Activated B cell treated with CpG ODN at 0.5 μM for 24 hours (primary cell): ENCODE measurements at places on chromosomes 2 and 18. TPM values are rescaled to one million over a fixed set of nuclear protein-coding genes. Genes with fewer than 3 reads are reported as not detected.

DNA sequence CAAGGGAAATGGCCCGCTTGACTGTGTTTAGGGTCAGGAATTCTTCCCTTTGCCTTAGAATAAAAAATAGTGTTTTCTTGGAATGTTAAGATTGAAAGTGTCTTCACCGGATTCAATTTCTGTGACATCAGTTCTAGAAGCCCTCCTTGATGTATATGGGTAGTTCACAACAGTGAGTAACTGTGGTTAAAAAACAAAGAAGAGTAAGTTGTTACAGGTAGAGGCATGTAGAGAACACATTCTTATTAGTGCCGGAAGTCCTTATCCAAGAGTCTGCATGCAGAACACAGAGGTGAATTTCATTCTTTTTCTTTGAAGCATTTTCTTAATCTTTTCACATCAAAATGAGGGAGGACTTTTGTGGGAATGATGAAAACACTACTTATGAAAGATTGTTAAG, 105.5 kb downstream of the FMNL2 start:
- DNase-seq: no peak
- no peaks in the 10 kb centered on the region for H3K36me3 ChIP-seq
- H3K4me1 ChIP-seq: peaks cover 4% of the 10 kb centered on the region
- no peaks in the 10 kb centered on the region for H3K27me3 ChIP-seq
- H3K27ac ChIP-seq: no peak overlapping the region

DNA sequence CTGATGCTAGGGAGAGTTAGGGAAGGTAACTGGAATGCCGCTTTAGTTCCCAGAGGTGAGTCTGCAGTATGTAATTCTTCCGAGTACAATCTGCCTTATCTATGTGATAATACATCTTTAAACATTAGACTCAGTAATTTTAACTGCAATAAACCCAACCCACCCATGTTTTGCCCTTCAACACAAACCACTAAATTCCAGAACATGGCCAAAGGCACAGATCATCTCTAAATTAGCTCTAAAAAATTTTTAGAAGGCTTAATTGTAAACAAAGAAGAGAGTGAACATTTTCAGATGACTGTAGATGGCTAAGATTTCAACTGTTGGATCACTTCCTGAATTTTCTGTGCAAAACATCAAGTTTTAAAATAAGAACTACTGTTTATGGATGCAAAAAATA, 488.7 kb upstream of the ID2 start:
- H3K4me1 ChIP-seq: no peaks in the 10 kb centered on the region
- no peak overlapping the region for H3K4me3 ChIP-seq
- H3K27me3 ChIP-seq: peaks cover 14% of the 10 kb centered on the region
- DNase-seq: no peak
- H3K36me3 ChIP-seq: no peaks in the 10 kb centered on the region
- no peak overlapping the region for H3K27ac ChIP-seq

- no peaks in the 10 kb centered on the region for H3K36me3 ChIP-seq
- H3K27ac ChIP-seq: peak overlapping the region; percentile 33
- H3K4me1 ChIP-seq: peaks cover 66% of the 10 kb centered on the region
- no peak for DNase-seq
- H3K4me3 ChIP-seq: no peak overlapping the region
Measured at GRCh38 chr2:68420254-68420910, 46.7 kb downstream of the FBXO48 start.

DNA sequence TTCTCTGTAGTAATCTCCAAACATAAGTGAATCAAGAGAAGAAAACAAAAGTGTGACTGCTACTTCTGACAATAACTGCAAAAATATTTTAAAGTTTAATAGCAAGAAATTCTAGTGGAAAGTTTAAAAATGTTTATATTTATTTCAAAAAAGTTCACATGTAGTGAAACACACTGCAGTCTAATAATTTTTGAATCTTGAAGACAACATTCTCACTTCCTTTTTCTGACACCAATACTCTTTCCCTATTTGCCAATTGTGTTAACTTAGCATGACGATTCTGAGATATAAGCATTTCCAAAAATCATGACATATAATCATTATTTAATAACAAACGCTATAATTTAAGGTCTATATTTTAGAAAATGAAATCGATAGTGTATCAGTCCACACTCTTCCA, 429.1 kb upstream of the PKDCC start:
- no peaks in the 10 kb centered on the region for H3K4me1 ChIP-seq
- H3K36me3 ChIP-seq: no peaks in the 10 kb centered on the region
- no peak for DNase-seq
- H3K27ac ChIP-seq: no peak overlapping the region

DNA sequence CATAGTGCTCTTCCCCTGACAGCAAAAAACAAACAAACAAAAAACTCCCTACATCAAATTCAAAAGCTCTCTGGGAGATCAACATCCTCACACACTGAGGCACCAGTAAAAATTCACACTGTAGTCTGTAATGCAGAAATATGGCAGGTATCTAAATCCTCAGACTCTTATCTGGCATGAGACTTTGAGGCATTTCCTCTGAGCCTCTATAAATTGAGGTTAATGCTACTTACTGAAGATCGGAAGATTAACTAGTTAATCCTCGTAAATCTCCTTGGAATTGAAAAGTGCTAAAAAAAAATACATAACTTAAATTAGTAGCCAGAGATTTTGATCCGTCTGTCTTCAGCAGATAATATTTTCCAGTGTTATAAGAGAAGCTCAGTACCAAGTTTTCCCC, 65.0 kb downstream of the AP1S3 start:
- no peak overlapping the region for H3K27ac ChIP-seq
- no peaks in the 10 kb centered on the region for H3K27me3 ChIP-seq
- H3K36me3 ChIP-seq: peaks cover 76% of the 10 kb centered on the region
- no peak overlapping the region for H3K4me3 ChIP-seq

DNA sequence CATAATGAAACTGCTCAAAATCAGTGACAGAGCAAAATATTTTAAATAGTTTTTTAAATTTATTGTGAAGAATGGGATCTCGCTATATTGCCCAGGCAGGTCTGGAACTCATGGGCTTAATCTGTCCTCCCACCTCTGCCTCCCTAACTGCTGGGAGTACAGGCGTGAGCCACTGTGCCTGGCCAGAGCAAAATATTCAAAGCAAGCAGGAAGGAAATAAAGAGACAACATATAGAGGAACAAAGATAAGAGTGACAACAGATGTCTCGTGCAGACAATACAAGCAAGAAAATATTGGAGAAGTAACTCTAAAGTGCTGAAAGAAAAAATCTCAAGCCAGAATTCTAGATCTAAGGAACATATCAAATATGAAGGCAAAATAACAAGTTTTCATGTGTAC, 5.0 kb upstream of the SCLY start:
- no peak overlapping the region for H3K4me3 ChIP-seq
- no peak overlapping the region for H3K27ac ChIP-seq
- DNase-seq: no peak
- no peaks in the 10 kb centered on the region for H3K36me3 ChIP-seq

DNA sequence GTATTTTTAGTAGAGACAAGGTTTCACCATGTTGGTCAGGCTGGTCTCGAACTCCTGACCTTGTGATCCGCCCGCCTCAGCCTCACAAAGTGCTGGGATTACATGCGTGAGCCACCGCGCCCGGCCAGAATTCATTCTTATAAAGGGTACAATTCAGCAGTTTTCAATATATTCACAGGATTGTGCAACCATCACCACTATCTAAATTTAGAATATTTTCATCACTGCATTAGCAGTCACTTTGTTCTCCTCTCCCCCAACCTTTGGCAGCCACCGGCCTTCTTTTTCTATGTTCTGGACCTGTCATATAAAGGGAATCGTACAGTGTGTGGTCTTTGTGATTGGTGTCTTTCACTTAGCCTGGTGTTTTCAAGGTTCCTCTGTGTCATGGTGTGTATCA, 40.7 kb downstream of the TCF7L1 start:
- H3K27ac ChIP-seq: no peak overlapping the region
- H3K4me3 ChIP-seq: no peak overlapping the region
- H3K4me1 ChIP-seq: no peaks in the 10 kb centered on the region
- H3K36me3 ChIP-seq: no peaks in the 10 kb centered on the region

- peaks cover 48% of the 10 kb centered on the region for H3K36me3 ChIP-seq
- no peak for DNase-seq
- H3K27ac ChIP-seq: peak overlapping the region; percentile 95
- H3K4me1 ChIP-seq: peaks cover 61% of the 10 kb centered on the region
- H3K4me3 ChIP-seq: peak overlapping the region; percentile 61
Measured at GRCh38 chr2:233519787-233520611, 46.6 kb downstream of the USP40 start.

- no peak for DNase-seq
- H3K27me3 ChIP-seq: peaks cover 5% of the 10 kb centered on the region
- no peaks in the 10 kb centered on the region for H3K36me3 ChIP-seq
- peaks cover 21% of the 10 kb centered on the region for H3K4me1 ChIP-seq
Measured at GRCh38 chr2:60565472-60565871, 12.0 kb upstream of the BCL11A start.

DNA sequence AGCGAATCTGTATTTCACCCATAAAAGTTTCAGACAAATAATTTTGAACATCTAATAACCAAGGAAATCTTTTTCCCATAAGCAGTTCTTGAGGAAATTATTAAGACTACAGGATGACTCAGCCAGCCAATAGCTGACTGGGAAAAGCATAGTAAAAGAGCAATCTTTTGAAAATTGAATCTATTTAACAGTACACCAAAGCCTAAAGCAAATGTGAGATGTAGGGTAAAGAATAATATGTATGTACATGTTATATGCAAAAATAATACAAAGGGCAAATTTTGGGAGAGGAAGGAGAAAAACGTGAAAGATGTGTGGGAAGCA, 12.6 kb upstream of the KDSR start:
- peaks cover 8% of the 10 kb centered on the region for H3K4me1 ChIP-seq
- H3K27me3 ChIP-seq: no peaks in the 10 kb centered on the region
- H3K4me3 ChIP-seq: no peak overlapping the region
- no peak for DNase-seq

GRCh38 chr18:62988471-62988870, 273.1 kb downstream of the PHLPP1 start:
- H3K4me1 ChIP-seq: no peaks in the 10 kb centered on the region
- H3K27me3 ChIP-seq: peaks cover 5% of the 10 kb centered on the region
- no peak overlapping the region for H3K27ac ChIP-seq
- no peak for DNase-seq

- H3K27me3 ChIP-seq: peaks cover 15% of the 10 kb centered on the region
- H3K4me3 ChIP-seq: no peak overlapping the region
- no peaks in the 10 kb centered on the region for H3K4me1 ChIP-seq
Measured at GRCh38 chr2:119734047-119734446, 25.7 kb upstream of the PTPN4 start.

DNA sequence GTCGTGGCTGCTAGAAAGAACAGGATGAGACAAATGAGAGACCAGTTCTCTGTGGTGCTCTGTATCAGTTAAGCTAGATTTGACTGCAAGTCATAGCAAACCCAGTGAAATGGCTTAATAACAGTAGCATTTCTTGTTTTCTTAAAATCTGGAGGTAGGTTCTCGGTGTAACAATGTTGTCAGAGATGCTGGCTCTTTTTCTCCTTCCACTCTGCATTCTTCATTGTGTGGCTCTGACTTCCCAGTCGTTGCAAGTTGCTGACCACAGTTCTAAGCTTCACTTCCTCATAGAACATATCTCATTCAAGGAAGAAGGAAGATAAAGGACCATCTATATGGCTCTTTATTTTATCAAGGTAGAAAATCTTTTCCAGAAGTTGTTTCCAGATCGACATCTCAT, 7.9 kb upstream of the CKAP2L start:
- H3K4me3 ChIP-seq: no peak overlapping the region
- no peak overlapping the region for H3K27ac ChIP-seq
- peaks cover 2% of the 10 kb centered on the region for H3K36me3 ChIP-seq
- no peak for DNase-seq

- H3K27me3 ChIP-seq: peaks cover 3% of the 10 kb centered on the region
- H3K36me3 ChIP-seq: no peaks in the 10 kb centered on the region
- H3K4me1 ChIP-seq: peaks cover 21% of the 10 kb centered on the region
- no peak overlapping the region for H3K4me3 ChIP-seq
- DNase-seq: no peak
- no peak overlapping the region for H3K27ac ChIP-seq
Measured at GRCh38 chr2:7010391-7011054, 93.3 kb downstream of the RNF144A start.

DNA sequence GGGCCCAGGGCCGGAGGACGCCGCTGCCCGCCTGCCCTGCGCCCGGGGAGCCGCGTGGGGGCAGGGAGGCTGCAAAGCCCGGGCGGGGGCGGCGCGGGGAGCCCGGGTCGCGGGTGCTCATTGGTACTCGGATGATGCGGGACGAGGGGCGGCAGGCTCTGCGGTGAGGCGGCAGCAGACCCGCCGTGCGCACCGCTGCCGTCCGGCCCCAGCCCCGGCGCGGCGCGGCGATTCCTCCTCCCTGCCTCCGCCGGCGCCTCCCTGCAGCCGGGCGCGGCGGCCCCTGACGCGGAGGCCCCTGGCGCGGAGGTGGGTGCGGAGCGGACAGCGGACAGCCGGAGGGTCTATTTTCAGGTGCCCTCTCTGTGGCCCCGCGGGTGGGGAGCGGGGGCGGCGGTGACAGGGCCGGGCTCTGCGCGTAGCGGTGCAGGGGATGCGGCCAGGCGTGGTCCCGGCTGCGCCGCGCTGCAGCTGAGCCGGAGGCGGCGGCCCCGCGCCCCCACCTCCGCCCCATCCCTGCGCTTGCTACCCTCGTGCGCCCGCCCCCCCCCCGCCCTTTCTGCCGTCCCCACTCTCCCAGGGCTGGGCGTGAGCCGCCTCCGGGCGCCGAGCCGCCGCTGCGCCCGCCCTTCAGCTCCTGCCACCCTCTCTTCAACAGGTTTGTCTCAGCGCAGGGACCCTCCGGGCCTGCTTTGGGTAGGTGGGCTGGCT, 640 bp downstream of the SPTBN1 start:
- peaks cover 17% of the 10 kb centered on the region for H3K4me1 ChIP-seq
- peak overlapping the region; percentile 86 for H3K4me3 ChIP-seq
- no peak overlapping the region for H3K27ac ChIP-seq
- peak; percentile 37 for DNase-seq
- H3K27me3 ChIP-seq: peaks cover 37% of the 10 kb centered on the region
- no peaks in the 10 kb centered on the region for H3K36me3 ChIP-seq

GRCh38 chr2:203714112-203714511, 7.7 kb downstream of the CD28 start:
- no peaks in the 10 kb centered on the region for H3K36me3 ChIP-seq
- H3K4me3 ChIP-seq: no peak overlapping the region
- peaks cover 42% of the 10 kb centered on the region for H3K27me3 ChIP-seq
- no peak overlapping the region for H3K27ac ChIP-seq

Gene ACTG2
- not detected in 2 replicates for total RNA-seq

Gene POTEJ
- not detected in 2 replicates for total RNA-seq
